Aortic smooth muscle cell (primary cell): ENCODE measurements at places on chromosomes 7 and 10. TPM values are rescaled to one million over a fixed set of nuclear protein-coding genes. Genes with fewer than 3 reads are reported as not detected.

The GARS1 gene
- 153 and 164 TPM in 2 replicates for total RNA-seq

The FOXP2 gene
- 0.79 and 2.2 TPM in 2 replicates for total RNA-seq

The MBLAC1 gene
- total RNA-seq = 2.5 and 3.2 TPM in 2 replicates

The LBX1 gene
- not detected in 2 replicates for total RNA-seq
